Heart left ventricle (tissue), 16 donors: ENCODE measurements at places on chromosomes 3 and 15. TPM values are rescaled to one million over a fixed set of nuclear protein-coding genes. Genes with fewer than 3 reads are reported as not detected.

Gene TP63
- polyA plus RNA-seq, result 0.12 TPM

Gene DUOXA1
- 0.11 TPM for polyA plus RNA-seq

Gene PTH1R
- 6.5 TPM for polyA plus RNA-seq

Gene ADAMTS7
- 5.0 TPM for polyA plus RNA-seq

Gene PPP1R14D
- not detected for polyA plus RNA-seq

Gene GP5
- polyA plus RNA-seq, result 0.04 TPM

Gene DGKG
- polyA plus RNA-seq, result 18.4 TPM

DNA sequence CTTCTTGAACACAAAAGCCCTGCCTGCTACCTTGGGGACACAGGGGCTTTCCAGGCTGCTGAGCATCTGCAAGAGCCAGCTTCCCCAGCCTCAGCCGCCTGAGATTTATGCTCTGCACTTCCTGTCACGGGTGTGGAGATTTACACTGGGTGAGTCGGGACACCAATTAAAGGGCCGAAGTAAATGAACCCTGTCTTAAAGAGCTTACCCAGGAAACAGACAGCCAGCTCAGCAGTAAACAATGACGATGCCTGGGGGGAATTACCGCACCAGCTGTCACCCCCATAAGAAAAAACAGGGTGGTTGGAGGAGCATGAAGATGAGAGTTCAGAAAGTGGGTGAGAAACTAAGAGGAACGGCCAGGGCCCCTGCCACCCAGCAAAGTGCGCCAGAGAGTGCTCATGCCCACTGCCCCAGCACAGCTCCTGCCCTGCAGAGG, 37.5 kb upstream of the IQSEC1 start:
- DNase-seq, result no peak

- no peak for DNase-seq
Observed at GRCh38 chr15:76376029-76376428, 39.5 kb downstream of the ISL2 start.

DNA sequence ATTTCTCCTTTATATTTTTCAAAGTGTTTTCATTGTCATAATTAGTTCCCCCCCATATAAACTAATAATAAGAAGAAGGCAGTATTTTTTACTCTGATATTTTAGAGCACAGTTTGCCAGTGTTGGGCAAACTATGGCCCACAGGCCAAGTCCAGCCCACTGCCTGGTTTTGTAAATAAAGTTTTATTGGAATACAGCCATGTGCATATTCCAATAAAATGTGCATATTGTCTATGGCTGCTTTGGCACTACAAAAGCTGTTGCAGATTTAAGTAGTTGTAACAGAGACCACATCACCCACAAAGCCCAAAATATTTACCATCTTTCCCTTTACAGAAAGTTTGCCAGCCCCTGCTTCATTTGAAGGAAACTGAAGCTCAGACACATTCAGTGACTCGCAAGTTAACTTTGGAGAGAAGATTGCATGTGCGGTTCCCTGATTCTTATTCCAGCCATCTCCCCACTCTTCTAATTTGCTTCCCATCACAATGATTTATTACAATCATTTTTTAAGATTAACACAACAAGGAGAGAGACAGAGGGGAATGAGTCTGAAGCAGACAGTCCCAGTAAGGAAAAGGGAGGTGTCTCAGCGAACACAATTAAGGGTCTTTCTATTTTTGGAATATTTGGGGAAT, 48.9 kb downstream of the RFTN1 start:
- DNase-seq, result no peak

- DNase-seq, result no peak
Observed at GRCh38 chr3:127542441-127542952, 48.0 kb downstream of the TPRA1 start.

DNA sequence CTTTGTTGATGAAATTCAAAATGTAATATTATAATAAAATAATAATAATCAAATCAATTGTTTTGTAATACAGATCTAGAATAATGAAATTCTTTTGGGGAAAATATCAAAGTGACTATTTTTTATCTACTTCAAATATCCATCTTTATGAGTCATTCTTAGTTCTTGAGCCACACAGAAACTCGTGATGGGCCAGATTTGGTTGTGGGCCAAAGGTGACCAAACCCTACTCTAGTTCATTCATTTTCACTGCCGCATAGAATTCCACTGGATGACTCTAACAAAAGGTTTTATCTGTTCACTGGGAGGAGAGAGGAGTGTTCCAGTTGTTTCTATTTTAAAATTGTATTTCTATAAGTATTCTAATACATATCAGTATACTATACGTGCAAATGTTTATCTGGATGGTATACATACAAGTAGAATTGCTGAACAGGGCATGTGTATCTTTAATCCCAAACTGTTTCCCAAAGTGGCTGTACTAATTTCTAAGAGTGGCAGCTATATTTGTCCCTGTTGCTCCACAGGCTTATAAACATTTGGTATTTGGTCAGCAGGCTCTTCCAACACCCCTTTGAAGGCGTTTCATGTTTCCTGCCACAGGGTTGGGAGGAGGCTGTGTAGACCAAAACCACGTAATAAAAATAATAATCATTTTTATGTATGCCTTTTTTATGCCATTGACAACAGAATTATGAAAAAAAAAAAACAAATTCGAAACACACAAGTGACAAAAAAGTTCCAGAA, 7.3 kb upstream of the RTP3 start:
- peak; percentile 12 for DNase-seq
